Activated CD8-positive, alpha-beta memory T cell treated with anti-CD3 and anti-CD28 coated beads, Interleukin-2, amount 10 ng/mL, durations not matched to agents 7 days and 5 days (primary cell): ENCODE measurements at places on chromosomes 2 and 18.
A peak's percentile ranks its signal among the peaks of the same experiment; 100 is the strongest.

DNA sequence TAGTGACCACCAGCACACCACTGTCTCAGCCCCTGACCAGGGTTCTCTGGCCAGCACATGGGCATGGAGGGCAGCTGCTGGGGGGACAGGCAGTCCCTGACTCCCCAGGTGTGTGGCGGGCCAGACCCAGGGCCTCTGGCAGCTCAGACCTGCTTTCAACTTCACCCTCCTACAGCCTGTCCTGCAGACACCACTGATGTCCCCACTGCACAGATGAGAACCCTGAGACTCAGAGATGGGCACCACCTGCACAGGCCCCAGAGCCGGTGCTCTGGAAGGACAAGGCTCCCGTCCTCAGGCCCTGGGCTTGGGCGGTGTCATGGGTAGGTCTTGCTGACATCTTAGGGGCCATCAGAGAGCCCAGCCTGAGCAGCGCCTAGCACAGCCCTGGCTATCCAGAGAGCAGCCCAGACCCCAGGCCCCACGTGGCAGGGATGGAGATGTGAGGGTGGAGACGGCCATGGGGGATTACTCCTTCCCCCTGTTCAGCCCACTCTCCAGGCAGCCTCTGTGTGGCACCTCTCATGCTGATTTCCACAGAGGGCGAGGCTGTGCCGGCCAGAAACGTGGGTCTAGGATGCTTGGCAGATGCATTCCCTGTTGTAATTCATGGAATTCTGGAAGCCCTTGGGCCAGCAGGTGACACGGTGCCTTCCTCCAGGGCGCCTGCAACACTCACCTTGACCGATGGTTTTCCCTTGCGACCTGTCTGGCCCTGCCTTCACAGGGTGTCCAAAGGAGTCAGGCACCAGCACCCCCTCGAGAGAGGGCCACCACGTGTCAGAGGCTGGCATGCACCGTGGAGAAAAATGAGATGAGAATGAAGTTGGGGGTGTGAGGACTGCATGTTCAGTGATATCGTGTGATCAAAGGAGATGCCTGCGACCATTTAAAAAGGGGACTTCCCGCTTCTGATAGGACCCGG, 61.2 kb upstream of the GLI2 start:
- no peak for DNase-seq

DNA sequence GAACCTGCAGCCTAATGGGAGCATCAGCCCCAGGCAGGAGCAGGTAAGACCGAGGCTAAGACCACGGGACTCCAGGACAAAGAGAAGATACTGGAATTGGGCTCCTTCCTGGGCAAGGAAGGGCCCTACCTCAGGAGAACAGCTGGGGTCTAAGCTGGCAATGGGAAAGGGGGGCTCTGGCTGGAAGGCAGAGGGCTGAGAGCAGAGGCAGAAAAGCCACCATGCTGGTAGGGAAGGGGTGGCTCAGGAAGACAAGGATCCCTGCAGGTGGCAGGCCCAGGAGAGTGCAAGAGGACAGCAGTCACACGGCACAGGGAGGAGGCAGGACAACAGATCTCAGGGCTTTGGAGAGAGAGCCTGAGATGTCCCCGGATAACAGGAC, 203.5 kb downstream of the NDUFA10 start:
- DNase-seq: peak; percentile 30

- no peak for DNase-seq
These were observed 223.4 kb downstream of the WDPCP start for GRCh38 chr2:63364866-63365265.

DNA sequence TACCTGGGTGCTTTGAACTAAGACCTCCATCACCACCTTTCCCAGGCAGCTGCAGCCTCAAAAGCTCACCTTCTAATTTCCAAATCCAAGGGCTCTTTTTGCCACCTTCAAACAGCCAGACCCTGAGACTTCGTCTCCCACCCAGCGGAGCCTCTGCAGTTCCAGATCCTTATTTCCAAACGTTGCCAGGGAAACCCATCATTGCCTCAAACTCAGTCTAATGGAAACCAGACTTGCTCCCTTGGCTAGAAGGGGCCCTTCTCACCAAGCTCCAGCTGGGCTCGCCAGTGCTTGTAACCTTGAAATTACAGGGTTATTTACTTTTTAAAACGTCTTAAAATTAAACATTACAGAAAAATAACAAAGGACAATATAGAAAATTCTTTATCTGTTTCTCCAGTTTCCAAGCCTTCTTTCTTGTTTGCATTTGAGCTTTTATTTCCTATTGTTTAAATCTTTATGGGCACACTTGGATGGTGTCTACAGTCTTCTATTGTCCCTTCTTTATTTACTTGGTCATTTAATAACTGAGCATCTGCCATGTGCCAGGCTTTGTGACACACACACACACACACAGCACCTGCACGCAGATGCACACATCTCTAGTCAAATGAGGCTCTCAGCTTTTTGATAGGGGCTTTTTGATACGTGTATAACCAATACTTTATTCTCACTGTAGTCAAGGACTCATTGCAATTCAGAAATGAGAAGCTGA, 36.1 kb downstream of the TRPM8 start:
- DNase-seq: no peak

GRCh38 chr2:16124881-16125613, 184.7 kb downstream of the MYCN start:
- DNase-seq: no peak

DNA sequence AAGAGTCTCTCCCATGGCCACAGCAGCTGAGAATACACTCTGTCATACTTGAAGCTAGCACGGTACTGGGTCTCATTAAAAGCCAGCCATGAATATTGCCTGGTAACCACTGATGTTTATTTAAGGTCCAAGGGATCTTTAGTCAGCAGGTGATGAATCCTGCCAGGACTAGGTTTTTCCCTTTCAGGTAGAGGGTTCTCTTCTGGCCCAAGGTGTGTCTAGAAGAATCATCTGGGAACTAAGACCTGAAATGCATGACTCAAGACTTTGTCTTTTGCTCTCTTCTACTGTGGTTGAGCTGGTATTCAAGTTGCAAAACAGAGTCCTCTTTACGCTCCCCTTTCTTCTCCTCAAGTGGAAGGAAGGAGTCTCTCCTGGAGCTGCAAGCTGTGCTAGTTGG, 400.5 kb upstream of the FSIP2 start:
- no peak for DNase-seq

DNA sequence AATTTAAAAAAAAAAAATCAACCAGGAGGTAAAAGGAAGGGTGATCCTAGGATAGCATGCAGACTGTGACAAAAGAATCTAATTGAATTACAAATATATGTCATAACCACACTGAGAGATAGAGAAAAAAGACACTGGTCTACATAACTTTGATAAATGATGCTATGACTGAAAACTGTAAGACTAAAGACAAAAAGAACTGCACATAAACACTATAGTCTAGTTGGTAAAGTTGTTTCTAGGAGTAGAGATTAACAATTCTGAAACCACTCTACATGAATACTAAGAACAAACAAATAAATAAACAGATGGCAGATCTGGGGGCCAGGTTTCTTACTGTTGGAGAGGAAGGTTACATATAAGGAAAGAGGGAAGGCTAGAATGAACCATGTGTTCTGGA, 14.6 kb upstream of the CHAC2 start:
- no peak for DNase-seq
